ENCODE measurements at places on chromosomes 6 and 20.

- DNase-seq = no peak
Observed at GRCh38 chr6:8166156-8166555, 63.8 kb upstream of the EEF1E1 start.

DNA sequence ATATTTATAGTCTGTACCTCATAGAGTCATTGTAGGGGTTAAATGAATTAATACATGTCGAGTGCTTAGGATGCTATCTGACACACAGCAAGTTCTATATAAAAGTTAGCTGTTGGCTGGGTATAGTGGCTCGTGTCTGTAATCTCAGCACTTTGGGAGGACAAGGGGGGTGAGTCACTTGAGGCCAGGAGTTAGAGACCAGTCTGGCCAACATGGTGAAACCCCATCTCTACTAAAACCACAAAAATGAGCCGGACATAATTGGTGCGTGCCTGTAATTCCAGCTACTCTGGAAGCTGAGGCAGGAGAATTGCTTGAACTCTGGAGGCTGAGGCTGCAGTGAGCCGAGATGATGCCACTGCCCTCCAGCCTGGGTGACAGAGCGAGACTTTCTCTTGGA, 222.9 kb downstream of the UBE3D start:
- DNase-seq = no peak

GRCh38 chr6:2876210-2877056, 26.7 kb downstream of the SERPINB9 start:
- DNase-seq = no peak

DNA sequence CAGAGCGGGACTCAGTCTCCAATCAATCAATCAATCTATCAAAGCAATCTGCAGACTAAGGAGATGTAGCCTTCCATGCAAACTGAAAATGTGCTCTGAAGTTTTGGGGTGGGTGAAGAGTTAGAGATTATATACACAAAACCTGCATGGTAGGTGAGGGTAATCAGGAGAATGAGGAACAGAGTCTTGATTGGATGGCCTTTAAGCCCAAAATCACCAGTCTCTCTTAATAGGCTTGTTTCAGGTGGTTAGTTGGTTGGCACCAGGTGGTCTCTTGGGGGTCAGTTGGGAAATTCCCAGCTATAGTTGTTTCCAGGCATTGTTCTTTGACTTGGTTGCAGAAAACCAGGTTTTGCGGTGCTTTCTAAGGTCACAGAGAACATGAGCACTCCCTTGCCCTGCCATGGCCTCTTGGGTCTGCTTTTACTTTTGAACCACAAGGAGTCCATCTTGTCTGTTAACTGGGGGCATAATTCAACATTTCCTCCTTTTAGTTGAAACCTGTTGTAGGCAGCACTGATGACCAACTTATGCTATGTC, 33.3 kb upstream of the EIF2S2 start:
- no peak for DNase-seq

DNA sequence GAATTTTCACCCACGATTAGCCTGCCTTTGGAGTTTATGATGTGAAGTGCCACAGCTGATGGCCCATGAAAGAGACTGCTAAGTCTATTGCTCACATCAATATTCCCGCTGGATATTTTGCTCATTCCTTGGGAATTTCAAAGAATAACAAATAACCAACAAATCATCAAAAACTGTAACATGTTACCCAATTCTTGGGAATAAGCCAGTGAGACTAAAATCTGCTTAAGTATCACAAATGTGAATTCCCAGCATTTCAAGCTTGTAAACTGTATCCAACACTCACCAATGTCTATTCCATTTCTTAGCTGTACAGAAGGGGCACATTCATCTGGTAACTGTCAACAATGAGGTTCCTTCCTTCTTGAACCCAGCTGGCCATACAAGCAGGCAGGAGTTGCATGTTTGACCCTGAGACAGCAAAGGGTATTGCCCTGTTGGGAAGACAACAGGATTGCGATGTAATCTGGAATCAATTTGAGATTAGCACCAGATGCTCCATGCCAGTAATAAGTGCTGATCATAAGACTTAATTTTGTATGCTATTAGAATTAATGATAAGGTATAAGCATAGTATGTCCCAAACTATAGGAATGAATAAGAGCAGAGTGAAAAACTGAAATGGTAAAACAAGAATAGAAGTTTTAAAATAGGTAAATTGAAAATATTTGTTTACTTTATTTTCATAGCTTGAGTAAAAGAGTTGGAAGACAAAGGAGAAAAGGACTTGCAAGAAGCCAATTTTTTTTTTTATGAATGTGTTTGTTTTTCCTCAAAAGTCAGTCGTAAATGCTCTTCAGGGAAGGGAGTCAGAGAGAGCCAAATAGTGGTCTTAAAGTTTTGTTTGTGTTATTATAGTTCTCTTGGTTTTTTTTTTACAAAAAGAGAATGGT, 58.8 kb downstream of the RSPO3 start:
- DNase-seq = no peak

- DNase-seq = no peak
Observed at GRCh38 chr6:93123585-93123984, 295.8 kb downstream of the EPHA7 start.

DNA sequence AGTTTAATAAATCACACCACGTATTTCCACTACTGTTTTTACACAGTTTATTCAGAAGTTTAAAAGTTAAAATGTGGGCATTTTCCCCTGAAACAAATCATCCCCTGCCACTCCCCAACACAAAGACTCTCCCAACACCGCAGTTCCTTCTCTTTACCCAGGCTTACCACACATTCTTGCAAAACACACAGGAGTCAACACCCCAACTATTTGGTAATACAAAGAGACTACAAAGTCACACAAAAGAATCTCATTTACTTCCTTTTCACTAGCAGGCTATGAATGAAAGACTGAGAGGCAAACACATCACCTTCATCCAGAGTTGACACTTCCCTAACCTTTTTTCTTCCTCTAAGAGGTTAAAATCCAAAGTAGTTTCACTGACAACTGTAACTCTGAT, 51.1 kb downstream of the KCTD20 start:
- no peak for DNase-seq

- no peak for DNase-seq
Observed at GRCh38 chr20:25077610-25078169, 4.3 kb downstream of the VSX1 start.

- DNase-seq = no peak
Observed at GRCh38 chr20:43939762-43940121, 25.1 kb downstream of the TOX2 start.

GRCh38 chr6:170388113-170388512, 81.6 kb downstream of the FAM120B start:
- no peak for DNase-seq

DNA sequence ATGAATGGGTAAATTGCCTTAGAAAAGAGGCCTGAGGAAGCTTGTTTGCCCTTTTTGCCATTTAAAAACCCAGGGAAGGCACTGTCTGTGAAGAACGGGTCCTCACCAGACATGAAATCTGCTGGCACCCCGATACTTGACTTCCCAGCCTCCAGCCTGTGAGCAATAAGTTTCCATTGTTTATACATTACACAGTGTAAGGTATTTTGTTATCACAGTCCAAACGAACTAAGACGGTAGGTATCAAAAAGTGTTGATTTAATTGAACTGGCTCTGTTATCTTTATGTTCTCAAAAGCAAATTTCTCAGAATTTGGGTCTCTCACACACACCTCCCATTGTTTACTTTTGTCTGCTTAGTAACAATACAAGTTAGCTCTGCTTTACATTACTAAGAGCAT, 181.1 kb upstream of the MARCKS start:
- no peak for DNase-seq

DNA sequence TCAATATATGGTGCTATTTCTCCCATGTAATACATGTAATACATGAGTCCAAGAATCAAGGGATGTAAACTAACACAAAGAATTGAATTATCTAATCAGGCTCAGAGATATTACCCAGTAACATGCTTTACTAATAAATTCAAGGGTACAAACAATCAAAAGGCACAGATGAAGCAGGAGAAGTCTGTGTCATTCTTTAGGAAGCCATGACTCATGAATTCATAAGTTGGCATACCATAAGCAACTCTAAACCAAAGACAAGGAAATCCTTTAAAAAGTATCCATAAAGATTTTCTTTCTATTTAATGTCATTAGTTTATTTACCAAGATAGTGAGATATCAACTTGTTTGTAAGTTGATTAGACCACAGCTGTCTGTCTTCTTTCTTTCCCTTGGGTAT, 446.0 kb upstream of the IMPG1 start:
- DNase-seq = no peak

- no peak for DNase-seq
Observed at GRCh38 chr6:137967689-137968454, 100.8 kb downstream of the TNFAIP3 start.

DNA sequence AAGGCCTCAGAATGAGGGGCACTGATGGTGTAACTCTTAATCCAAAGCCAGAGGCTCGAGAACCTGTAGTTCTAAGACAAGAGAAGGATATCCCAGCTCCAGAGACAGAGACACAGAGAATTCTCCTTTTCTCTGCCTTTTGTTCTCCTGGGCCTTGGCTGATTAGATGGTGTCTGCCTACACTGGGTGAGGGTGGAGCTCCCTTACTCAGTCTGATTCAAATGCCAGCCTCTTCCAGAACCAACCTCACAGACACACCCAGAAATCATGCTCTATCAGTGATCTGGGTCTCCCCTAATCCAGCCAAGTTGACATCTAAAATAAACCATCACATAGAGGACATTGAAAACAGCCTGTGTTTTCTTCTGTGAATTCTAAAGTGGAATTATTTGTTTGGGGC, 68.0 kb upstream of the SMIM28 start:
- DNase-seq = no peak

GRCh38 chr20:34369265-34369664, 6.2 kb downstream of the ITCH start:
- DNase-seq = no peak

DNA sequence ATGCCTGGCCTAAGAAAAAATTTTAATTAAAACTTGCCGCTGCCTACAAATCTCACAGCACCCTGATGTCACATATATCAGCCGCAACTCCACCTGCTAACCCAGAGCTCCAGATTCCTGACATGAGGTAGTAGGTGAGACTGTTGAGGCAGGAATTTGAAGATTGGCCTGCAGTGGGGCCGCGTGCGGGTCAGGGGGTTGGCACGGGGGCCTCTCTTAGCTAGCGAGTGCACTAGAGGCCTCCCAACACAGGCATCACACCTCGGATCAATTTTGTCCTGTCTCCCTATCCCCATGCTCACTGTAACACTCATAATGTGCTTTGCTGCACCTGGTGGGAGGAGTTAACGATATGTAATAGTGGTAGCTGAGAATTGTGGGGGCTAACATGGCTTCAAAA, 349.8 kb downstream of the CDC5L start:
- DNase-seq = no peak

DNA sequence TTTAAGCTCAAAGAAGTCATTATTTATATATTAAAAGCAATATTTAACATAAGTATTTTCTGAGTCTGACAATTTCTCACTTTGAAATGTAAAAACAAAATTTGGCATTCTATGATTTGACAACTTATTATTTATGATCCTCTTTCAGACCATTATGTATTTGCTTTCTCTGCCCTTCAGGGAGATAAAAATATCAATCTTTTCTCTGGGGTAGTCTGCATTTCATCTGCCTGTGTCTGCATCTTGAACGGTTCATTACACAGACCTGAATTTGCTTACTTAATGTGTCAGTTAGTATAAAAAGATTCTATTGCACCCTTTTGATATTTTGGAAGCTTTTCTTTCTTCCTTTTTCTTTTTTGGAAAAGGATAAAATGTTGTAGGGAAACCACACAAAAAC, 354.0 kb upstream of the RGS17 start:
- no peak for DNase-seq

DNA sequence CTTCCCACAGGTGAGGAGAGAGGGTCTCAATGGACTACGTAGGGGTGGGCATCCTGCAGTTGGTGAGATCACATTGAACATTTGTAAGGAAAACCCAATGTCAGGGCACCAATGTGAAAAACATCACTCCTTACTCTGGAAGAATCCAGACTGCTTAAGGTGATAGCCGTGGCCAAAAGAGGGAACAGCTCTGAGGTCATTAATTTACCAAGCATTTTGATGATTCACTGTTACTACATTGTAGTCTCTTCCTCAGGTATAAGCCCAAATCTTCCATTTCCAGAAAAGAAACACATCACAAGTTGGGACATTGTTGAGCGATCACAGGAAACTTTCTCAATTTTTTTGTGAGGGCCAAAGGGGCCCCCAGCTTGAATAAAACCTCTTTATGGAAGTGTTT, 61.1 kb upstream of the SPTLC3 start:
- DNase-seq = no peak

Data from activated naive CD8-positive, alpha-beta T cell treated with anti-CD3 and anti-CD28 coated beads, Interleukin-2, amount 50 U/mL, for 24 hours (primary cell).